HFFc6 (cell line): ENCODE measurements at places on chromosomes 1 and 21. TPM values are rescaled to one million over a fixed set of nuclear protein-coding genes. Genes with fewer than 3 reads are reported as not detected.
A peak's percentile ranks its signal among the peaks of the same experiment; 100 is the strongest.

DNA sequence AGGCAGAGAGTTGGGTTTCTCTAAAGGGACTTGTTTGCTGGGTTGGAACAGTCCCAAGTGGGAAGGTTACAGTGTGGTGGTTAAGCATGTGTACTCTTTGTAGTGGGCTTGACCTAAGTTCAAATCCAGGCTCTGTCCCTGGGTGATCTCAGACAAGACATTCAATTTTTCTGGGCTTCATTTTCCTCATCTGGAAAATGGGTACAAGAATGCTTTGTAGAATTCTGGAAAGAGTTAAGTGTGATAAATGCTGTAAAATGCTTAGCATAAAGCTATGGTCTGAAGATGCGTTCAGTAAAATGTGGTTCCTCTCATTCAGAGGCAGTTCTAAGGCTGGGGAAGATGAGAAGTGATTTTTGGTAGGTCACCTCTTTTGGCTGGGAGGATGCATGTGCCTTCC is 805 bp downstream of the GRHL3 start:
- H3K36me3 ChIP-seq, result no peaks in the 10 kb centered on the region
- H3K4me1 ChIP-seq, result peaks cover 38% of the 10 kb centered on the region
- no peak overlapping the region for H3K4me3 ChIP-seq
- DNase-seq, result no peak

DNA sequence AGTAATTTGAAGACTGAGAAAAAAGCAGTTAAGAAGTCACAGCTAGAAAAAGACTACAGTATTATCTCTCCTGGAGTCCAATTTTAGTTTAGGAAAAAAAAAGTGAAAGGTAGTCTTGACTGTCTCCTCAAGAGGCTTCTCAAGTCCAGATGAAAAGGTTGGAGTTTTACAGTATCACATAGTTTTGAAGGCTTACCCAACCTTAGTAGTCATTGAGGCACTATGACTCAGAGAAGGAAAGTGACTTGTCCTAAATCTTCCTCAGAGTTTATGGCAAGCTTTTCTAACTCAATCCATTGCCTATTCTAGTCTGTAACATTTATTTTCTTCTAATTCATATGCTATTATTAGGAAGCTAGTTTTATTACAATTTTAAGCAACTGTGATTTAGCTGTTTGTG is 174.9 kb downstream of the DPYD start:
- peaks cover 44% of the 10 kb centered on the region for H3K4me1 ChIP-seq
- peak; percentile 35 for DNase-seq
- no peaks in the 10 kb centered on the region for H3K27me3 ChIP-seq
- no peaks in the 10 kb centered on the region; the same call in 1 of the 2 replicates for H3K36me3 ChIP-seq

DNA sequence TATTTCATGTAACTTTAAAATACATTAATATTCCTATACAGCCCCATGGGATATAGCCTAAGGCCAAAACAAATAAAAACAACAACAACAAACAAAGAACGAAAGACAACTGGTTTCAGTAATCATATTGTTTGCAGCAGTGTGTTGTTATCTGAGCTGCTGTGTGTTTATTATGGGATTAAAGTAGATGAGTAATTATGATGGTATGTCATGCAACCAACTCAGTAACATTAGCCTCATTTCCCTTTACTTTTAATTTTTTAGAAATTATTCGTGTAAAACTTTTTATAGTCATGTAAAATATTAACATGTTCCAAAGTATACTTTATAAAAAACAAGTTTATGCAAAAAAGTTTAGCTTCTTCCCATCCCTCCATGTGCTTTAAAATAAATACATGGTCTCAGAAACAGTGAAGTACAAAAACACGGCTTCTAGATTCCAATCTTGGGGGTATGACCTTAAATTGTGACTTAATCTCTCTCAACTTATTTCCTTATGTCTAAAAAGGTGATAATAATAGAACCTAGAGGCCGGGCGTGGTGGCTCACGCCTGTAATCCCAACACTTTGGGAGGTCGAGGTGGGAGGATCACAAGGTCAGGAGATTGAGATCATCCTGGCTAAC is 176.1 kb downstream of the SLC45A1 start:
- no peak overlapping the region for H3K4me3 ChIP-seq
- H3K27me3 ChIP-seq, result peaks cover 3% of the 10 kb centered on the region
- peaks cover 29% of the 10 kb centered on the region for H3K36me3 ChIP-seq
- H3K27ac ChIP-seq, result no peak overlapping the region
- no peak for DNase-seq
- peaks cover 22% of the 10 kb centered on the region for H3K4me1 ChIP-seq

DNA sequence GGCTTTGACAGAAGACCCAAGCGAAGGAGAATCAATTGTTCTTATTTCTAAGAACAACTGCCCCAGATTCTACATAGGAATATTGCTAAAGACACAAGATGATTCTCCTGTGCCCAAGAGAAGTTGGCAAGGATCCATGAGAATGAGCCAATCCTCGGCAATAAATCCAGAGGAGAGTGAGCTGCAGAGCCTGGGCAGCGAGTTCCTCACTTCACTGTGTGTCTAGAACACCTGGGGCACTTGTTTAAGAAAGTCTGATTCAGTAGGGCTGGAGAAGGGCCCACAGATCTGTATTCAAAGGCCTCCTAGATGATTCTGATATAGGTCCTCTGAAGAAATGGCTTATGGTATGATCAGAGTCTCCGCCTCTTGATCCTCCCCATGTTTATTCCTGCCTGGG is 31.8 kb downstream of the GADD45A start:
- H3K36me3 ChIP-seq, result peaks cover 8% of the 10 kb centered on the region; the same call in 1 of the 2 replicates
- H3K27ac ChIP-seq, result no peak overlapping the region
- H3K4me1 ChIP-seq, result peaks cover 62% of the 10 kb centered on the region
- peaks cover 3% of the 10 kb centered on the region; the same call in 1 of the 2 replicates for H3K27me3 ChIP-seq
- H3K4me3 ChIP-seq, result no peak overlapping the region

DNA sequence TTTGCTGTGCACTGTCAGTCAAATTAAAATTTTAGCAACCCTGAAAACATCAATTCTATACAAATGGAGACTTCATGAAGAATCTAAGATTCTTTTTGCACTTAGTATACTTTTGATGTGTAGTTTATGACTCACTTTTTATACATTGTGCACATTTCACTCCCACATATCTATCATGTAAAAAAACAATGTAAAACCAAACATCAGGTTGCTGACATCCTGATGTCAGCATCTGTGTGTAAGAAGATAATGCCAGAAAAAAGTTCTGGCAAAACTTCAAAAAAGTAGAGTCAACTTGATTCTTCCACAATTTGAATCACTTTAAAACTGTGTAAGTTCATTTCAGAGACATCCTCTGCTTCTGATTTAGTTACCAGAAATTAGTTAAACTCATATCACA is 115.7 kb downstream of the CENPF start:
- DNase-seq, result no peak
- no peak overlapping the region for H3K4me3 ChIP-seq
- H3K27ac ChIP-seq, result no peak overlapping the region
- H3K36me3 ChIP-seq, result peaks cover 11% of the 10 kb centered on the region

GRCh38 chr1:23403038-23403336 is 21.6 kb downstream of the TCEA3 start:
- H3K27ac ChIP-seq, result peak overlapping the region; percentile 86
- no peaks in the 10 kb centered on the region for H3K36me3 ChIP-seq
- DNase-seq, result peak; percentile 78
- no peaks in the 10 kb centered on the region for H3K27me3 ChIP-seq
- H3K4me1 ChIP-seq, result peaks cover 12% of the 10 kb centered on the region

GRCh38 chr1:171152549-171152948 is 32.6 kb upstream of the FMO2 start:
- no peaks in the 10 kb centered on the region for H3K4me1 ChIP-seq
- no peak for DNase-seq

DNA sequence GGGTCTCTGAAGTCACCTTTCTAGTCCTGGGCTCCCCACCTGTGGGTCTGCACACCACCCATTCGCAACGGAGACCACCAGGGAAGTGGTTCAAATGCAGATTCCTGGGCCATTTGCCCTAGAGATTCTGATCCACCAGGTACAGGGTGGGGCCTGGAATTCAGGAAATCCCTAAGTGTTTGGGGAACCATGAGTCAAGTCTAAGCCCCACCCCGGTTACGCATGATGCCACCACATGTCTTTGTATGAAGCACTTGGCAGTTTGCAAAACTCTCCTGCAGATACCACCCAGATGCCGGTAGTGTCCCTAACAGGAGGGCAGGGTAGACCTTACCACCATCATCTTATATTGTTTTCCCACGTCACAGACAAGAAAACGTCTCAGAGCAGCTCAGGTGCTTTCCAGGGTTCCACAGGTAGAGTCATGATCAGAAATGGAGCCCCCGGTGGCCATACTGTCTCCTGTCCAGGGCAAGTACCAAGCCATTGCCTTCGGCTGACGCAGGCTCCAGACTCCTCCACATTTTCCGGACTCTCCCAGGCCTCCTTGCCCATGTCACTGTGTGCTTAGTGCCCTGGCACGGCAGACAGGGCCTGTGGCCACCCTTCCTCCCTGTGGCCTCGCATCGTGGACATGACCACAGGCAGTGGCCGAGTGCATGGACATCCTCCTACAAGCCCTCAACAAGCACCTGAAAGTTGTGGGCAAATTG is 89.2 kb upstream of the TMEM51 start:
- H3K36me3 ChIP-seq, result peaks cover 38% of the 10 kb centered on the region
- no peak overlapping the region for H3K27ac ChIP-seq
- no peaks in the 10 kb centered on the region for H3K27me3 ChIP-seq
- no peak overlapping the region for H3K4me3 ChIP-seq
- no peaks in the 10 kb centered on the region for H3K4me1 ChIP-seq
- no peak for DNase-seq

- peak; percentile 27 for DNase-seq
- no peak overlapping the region for H3K27ac ChIP-seq
- H3K4me3 ChIP-seq, result no peak overlapping the region
- no peaks in the 10 kb centered on the region for H3K4me1 ChIP-seq
- no peaks in the 10 kb centered on the region for H3K36me3 ChIP-seq
- H3K27me3 ChIP-seq, result peaks cover 43% of the 10 kb centered on the region
Measured at GRCh38 chr1:201361652-201362504, 15.6 kb downstream of the TNNT2 start.

GRCh38 chr1:155218854-155219591 is 10.5 kb downstream of the MTX1 start:
- peak overlapping the region; percentile 42 for H3K4me3 ChIP-seq
- H3K4me1 ChIP-seq, result peaks cover 22% of the 10 kb centered on the region
- H3K36me3 ChIP-seq, result peaks cover 4% of the 10 kb centered on the region; the same call in 1 of the 2 replicates
- DNase-seq, result peak; percentile 66

DNA sequence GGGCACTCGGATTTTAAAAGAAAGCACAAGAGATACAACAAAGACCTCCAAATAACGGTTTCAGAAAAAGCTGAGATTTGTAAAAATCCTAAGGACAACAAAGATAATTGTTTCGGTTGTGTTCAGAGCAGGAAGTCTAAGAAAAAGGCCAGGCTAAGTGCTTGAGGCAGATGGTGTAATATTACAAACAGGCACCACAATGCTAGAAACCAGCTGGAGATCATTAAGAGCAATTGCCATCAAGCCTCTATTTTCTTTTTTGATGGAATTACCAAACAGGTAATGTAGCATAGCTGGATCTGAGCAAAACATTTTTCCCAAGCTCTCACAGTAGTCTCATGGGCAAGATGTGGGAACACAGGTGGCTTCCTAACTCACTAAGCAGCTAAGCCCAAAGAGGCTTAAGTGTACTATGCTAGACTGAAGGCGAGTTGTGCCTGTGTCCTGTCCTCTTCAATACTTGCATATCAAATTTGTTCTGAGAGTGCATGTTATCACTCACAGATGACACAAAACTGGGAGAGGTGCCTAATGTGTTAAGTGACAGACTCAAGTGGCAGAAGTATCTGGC is 161.6 kb downstream of the GLUL start:
- H3K4me1 ChIP-seq, result peaks cover 12% of the 10 kb centered on the region
- H3K36me3 ChIP-seq, result no peaks in the 10 kb centered on the region
- no peak overlapping the region for H3K27ac ChIP-seq
- H3K4me3 ChIP-seq, result no peak overlapping the region
- H3K27me3 ChIP-seq, result peaks cover 7% of the 10 kb centered on the region

- DNase-seq, result no peak
- no peaks in the 10 kb centered on the region for H3K27me3 ChIP-seq
- no peak overlapping the region for H3K4me3 ChIP-seq
- H3K4me1 ChIP-seq, result no peaks in the 10 kb centered on the region
Measured at GRCh38 chr1:224238756-224239155, 55.7 kb downstream of the DEGS1 start.

GRCh38 chr1:234721476-234722269 is 111.7 kb upstream of the IRF2BP2 start:
- H3K4me3 ChIP-seq, result peak overlapping the region; percentile 86
- H3K27ac ChIP-seq, result peak overlapping the region; percentile 100
- H3K27me3 ChIP-seq, result no peaks in the 10 kb centered on the region
- H3K4me1 ChIP-seq, result peaks cover 98% of the 10 kb centered on the region
- peak; percentile 77 for DNase-seq

GRCh38 chr1:203206129-203206687 is 19.7 kb upstream of the CHI3L1 start:
- DNase-seq, result no peak
- H3K4me3 ChIP-seq, result no peak overlapping the region
- peaks cover 13% of the 10 kb centered on the region for H3K4me1 ChIP-seq
- peaks cover 3% of the 10 kb centered on the region for H3K27me3 ChIP-seq
- H3K36me3 ChIP-seq, result no peaks in the 10 kb centered on the region

GRCh38 chr1:44790968-44791801 is 3.2 kb upstream of the BEST4 start:
- H3K27me3 ChIP-seq, result no peaks in the 10 kb centered on the region; the same call in none of the 2 replicates
- H3K4me3 ChIP-seq, result no peak overlapping the region
- no peaks in the 10 kb centered on the region for H3K36me3 ChIP-seq
- H3K27ac ChIP-seq, result no peak overlapping the region; the same call in 1 of the 2 replicates
- no peak for DNase-seq

DNA sequence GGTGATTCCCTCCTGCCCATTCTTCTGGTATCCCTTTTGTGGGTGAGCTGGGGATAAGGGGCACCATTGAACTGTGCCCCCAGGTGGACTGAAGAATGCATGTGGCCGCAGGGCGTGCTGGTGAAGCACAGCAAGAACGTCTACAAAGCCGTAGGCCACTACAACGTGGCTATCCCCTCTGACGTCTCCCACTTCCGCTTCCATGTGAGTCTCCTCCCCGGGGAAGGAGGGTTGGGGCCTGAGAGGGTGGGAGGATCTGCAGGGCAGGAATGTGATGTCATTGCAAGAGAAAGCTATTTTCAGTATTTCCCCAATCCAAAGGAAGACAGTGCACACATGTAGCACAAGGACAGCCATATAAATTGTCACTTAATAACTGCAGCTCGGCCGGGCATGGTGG is 7.5 kb upstream of the KPNA6 start:
- H3K36me3 ChIP-seq, result peaks cover 32% of the 10 kb centered on the region
- DNase-seq, result no peak
- H3K27ac ChIP-seq, result peak overlapping the region; percentile 80
- 0 out of 2 replicates have a peak, but pooled peaks cover 5% of the 10 kb centered on the region for H3K27me3 ChIP-seq

DNA sequence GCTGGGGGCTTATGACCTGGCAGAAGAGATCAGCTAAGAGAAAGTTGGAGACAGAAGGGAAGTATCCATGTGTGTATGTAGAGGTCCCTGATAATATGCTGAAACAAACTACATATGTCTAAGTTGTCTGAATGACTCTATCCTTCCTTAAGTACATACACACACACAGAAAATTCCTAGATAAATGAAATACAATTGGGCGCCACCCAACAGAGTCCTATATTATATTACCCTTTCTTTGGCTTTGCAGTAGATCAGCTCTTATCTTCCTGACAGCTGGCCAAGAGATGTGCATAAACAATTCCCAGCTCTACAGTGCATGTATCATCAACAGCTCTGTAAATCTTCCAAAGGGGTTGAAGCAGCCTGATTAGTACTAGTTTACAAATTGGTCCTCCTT is 40.1 kb downstream of the SORT1 start:
- DNase-seq, result no peak
- H3K4me3 ChIP-seq, result no peak overlapping the region
- H3K36me3 ChIP-seq, result no peaks in the 10 kb centered on the region
- H3K27me3 ChIP-seq, result peaks cover 1% of the 10 kb centered on the region; the same call in 1 of the 2 replicates

SPRTN gene
- 11.8 to 13.3 TPM (median 12.6 TPM) in 3 replicates for total RNA-seq

CRYZL1 gene
- total RNA-seq, result 26.6 to 30.4 TPM (median 29.2 TPM) in 3 replicates

RNF186 gene
- total RNA-seq, result not detected in 3 replicates

YOD1 gene
- 7.0 to 10.6 TPM (median 8.9 TPM) in 3 replicates for total RNA-seq

EPHA10 gene
- total RNA-seq, result not detected in 3 replicates

MCOLN3 gene
- total RNA-seq, result 0.11 to 0.30 TPM (median 0.13 TPM) in 3 replicates
